H7 (cell line): ENCODE measurements at places on chromosomes 4 and X.

DNA sequence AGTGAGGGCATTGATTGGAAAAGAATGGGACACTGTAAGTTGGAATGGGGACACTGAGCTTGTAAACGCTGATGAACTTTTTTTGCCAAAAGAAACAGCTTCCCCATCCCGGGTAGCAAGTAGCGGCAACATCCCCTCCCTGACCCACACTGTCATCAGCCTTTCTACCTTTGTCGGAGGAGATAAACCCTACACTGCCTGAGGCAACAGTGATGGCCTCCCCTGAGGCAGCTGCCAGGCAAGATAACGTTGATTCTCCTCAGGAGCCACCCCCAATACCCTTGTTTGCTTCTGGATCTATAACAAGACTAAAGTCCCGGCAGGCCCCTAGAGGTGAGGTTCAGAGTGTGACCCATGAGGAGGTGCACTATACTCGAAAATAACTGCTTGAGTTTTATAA, 10.3 kb upstream of the RAB33B start:
- DNase-seq = no peak

GRCh38 chr4:92339676-92340075, 35.9 kb downstream of the GRID2 start:
- DNase-seq = no peak

DNA sequence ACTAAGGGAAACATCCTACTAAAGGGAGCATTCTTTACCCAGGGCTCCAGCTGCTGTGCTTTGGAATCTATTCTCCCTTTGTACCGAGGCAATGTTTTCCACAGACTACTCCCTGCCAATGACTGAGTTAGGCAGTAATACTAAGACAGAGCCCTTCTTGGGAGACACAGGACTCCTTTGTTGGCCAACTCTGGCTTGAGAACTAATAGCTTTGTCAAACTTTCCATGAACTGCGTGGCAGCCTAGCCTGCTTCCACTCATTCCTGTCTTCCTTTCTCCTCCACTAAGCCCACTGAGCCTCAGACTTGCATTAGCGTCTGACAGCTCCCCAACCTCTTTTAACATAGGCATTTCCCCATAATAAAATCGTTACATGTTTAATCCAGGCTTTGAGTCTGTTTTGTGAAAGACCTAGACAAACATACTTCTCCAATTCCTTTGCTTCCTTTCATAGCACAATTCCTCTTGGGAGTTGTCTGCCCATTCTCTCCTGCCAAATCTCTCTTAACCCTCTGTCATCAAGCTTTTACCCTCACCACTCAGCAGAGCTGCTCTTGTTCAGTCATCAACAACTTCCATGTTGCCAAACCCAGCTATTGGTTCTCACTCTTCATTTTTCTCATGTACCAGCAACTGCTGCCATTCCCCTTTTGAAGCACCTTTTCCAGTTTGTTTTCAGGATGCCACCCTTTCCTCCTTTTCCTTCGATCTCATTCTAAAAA, 300.3 kb upstream of the IGFBP7 start:
- no peak for DNase-seq

DNA sequence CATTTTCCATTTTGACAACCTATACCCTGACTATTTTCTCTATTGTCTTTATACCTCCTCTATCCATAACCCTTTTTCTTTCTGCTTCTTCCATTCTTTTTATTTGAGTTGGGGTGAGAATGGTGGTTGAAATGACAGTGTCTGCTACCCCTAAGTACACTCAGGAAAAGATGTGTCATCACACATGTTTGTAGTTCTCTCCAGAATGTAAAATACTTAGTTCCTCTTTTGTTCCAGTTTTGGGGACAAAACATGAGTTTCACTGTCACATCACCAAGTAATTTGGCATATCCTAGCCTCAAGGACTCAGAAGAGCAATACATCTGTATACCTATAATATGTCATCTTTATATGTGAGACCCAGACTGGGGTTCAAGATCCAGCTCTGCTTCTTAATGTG, 90.3 kb downstream of the COMMD8 start:
- no peak for DNase-seq

- no peak for DNase-seq
Observed at GRCh38 chr4:150012851-150013360, 65.3 kb upstream of the DCLK2 start.

- no peak for DNase-seq
Observed at GRCh38 chr4:111761531-111761930, 383.7 kb upstream of the FAM241A start.

DNA sequence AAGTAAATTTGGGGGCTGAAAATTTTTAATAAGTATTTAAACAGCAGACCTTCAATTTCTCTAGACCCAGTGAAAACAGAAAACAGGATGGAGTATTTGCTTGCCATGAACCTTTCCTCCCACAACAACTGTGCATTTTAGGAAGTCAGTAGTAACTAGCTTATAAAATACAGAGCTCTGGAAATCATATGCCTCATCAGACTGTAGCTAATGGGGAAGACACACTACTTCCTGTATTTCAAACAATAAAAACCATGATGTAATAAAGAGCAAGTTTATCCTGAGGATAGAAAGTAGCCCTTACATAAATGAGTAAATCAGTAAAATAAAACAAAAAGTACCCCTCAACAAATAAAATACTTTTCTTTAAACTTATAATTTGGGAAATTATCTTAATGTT, 280.1 kb upstream of the ZFP42 start:
- no peak for DNase-seq

GRCh38 chr4:81319657-81320056, 104.6 kb upstream of the PRKG2 start:
- no peak for DNase-seq

GRCh38 chrX:41512394-41512793, 65.3 kb downstream of the NYX start:
- DNase-seq = no peak

GRCh38 chr4:22720091-22720490, 27.4 kb downstream of the GBA3 start:
- DNase-seq = no peak

GRCh38 chr4:138405466-138405891, 163.3 kb upstream of the SLC7A11 start:
- DNase-seq = no peak

- DNase-seq = peak; percentile 32
Observed at GRCh38 chrX:24426340-24426913, 38.7 kb upstream of the PDK3 start.

GRCh38 chr4:10703766-10704429, 19.3 kb upstream of the CLNK start:
- DNase-seq = no peak

DNA sequence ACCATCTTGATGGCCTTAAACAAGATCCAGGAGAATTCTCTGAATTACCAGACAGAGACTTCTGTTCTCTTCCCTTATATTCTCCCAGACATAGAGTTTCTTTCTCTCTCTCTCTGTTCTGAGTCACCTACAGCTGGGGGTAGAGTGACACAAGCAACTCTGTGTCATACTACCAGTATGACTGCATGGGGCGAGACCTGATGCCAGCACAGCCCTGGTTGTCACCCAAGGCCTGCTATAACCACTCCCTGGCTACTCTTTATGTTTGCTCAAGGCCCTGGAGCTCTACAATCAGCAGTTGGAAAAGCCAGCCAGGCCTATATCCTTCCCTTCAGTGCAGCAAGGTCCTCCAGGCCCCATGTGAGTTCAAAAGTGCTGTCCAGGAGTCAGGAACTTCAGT, 114.2 kb upstream of the TENT5D start:
- DNase-seq = no peak

DNA sequence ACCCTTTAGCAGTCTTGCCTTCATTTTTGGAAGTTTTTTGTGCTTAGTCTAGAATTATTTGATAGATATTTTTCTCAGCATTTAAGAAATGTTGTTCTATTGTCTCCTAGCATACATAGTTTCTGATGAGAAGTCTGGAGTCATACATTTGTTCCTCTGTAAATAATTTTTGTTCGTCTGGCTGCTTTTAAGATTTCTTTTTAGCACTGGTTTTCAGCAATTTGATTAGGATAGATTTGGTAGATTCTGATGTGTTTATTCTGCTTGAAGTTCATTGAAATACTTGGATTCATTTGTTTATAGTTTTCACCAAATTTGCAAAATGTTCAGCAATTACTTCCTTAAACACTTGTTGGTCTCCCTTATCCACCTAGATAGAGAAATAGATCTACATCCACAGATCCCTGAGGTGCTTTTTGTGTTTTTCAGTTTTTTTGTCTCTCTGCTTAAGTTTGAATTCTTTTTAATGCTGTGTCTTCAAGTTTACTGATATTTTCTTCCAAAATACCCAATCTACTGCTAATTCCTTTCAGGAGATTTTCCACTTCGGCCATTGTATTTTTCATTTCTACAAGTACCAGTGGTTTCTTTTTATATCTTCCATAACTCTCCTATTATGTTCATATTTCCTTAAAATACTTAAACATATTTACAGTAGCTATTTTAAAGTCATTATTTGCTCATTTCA, 64.9 kb downstream of the ABLIM2 start:
- no peak for DNase-seq
